ENCODE measurements at places on chromosomes 2 and 18.

DNA sequence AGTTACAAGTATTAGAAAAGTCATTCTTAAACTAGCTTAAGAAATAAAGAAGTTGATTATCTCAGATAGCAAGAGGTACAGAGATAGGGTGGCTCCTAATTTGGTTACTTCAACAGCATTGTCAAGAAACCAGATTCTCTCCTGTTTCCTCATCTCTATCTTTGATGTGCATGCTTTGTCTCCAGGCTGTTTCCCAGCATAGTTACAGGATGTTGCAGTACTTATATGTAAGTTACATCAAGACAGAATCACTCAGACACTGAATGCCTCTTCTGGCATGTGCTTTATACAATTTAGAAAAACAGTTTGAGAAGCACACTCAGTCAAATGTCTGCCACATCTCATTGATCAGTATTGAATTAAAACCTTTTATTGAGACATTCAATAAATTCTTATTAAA lies 189.5 kb upstream of the UBE2E3 start:
- DNase-seq = no peak

GRCh38 chr2:196233021-196233804 lies 61.8 kb upstream of the STK17B start:
- no peak for DNase-seq

- DNase-seq = no peak
Measured at GRCh38 chr18:57965246-57965645, 78.8 kb upstream of the NEDD4L start.

DNA sequence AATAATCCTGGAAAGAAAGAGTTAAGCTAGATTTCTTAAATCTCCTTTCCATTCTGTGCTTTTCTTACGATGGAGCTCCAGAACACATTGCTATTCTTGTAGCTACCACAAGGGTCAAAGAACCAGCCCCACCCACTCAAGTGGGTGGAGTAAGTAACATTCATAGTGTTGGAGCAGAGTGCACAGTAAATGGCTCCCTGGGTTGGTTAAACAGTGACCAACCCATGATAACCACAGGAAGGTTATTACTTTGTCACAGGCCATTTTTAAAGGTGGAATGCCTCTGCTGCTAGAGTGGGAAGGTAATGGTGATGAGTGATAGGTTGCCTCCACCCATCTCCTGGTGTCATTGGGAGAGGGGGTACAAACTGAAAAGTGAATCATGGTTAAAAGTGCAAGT lies 13.9 kb downstream of the ARPC2 start:
- no peak for DNase-seq

GRCh38 chr2:101644842-101645383 lies 52.6 kb upstream of the MAP4K4 start:
- DNase-seq = no peak

GRCh38 chr2:163252199-163252598 lies 413.6 kb upstream of the KCNH7 start:
- no peak for DNase-seq

GRCh38 chr2:130912471-130912870 lies 75.8 kb downstream of the ARHGEF4 start:
- no peak for DNase-seq

GRCh38 chr2:112977559-112978056 lies at the start of gene IL36G:
IL36G (plus strand) TSS chr2:112978006; CDS start chr2:112978639, 633 bp downstream.
- no peak for DNase-seq

GRCh38 chr2:151771599-151772358 lies 37.5 kb upstream of the NEB start:
- DNase-seq = peak; percentile 13

GRCh38 chr18:61209801-61210200 lies 123.4 kb upstream of the CDH20 start:
- no peak for DNase-seq

DNA sequence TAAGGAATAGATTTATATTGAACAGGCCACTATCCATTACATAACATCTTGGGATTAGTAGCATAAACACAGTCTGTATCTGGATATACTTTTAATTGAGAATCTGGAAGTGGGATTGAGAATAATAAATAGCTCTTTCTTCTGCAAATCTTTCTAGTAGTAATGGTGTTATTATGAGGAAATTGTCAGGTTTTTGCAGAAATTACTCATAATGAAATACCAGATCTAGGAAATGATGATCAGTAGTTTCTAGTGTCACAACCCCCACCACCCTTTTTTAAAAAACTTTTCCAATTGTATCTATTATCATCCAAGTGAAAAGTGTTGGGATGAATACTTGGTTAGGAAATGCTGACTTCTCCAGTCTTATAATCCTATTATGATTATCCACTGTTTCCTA lies 18.7 kb downstream of the NBEAL1 start:
- DNase-seq = no peak

- no peak for DNase-seq
Measured at GRCh38 chr2:227368574-227368973, 10.5 kb downstream of the TM4SF20 start.

DNA sequence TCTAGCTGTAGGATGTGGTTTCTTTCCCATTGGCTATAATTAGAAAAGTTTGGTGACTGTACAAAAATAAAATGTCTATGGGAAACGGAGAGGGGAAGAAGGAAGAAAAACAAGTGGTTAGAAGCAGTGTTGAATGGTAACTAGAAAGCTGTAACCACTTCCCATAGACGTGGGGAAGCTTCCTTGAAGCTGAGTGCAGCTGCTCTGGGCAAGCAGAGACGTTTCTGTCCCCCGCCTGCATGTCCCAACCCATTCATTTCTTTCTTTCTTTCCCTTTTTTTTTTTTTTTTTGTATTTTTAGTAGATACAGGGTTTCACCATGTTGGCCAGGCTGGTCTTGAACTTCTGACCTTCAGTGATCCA lies 367.8 kb upstream of the HS6ST1 start:
- DNase-seq = peak; percentile 47

DNA sequence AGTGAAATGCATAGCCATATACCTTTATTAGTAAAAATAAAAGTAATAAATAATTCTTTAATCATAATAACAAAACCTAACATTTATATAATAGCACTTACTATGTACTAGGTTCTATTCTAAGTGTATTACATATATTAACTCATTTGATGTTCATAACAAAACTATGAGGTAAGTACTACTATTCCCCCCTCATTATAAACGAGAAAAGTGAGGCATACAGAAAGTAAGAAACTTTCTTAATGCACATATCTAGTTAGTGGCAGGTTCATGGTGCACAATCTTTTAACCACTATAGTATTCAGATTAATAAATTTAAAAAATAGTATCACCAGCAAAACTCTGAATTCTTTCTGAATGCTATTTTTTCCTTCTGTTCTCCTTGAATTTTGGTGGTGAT lies 27.5 kb downstream of the TRPM8 start:
- no peak for DNase-seq

- no peak for DNase-seq
Measured at GRCh38 chr18:73511771-73512503, 635.7 kb downstream of the FBXO15 start.

GRCh38 chr2:231627384-231628120 lies 34.9 kb downstream of the TEX44 start:
- DNase-seq = no peak

- DNase-seq = no peak
Measured at GRCh38 chr2:241671457-241672240, 15.0 kb downstream of the DTYMK start.

DNA sequence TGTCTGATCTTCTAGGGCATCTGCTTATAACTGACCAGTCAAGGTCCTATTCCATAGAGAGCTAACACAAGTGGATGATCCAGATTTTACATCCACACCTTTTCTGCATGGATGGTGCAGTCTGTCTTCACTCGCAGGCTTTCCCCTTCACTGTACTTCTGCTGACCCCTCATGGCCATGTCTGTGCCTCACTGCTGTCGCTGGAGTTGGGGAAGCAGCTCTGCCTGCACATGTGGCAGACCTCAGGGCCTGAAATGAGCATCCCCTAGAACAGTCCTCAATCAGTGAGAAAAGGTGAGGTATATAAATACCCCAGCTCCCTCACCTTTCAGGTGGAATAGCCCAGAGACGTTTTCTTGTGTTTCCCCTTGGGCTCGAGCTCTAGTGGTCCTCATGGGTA lies 233.8 kb downstream of the ANKRD36B start:
- DNase-seq = no peak

- DNase-seq = no peak
Measured at GRCh38 chr2:80080957-80081356, 223.6 kb downstream of the LRRTM1 start.

- DNase-seq = no peak
Measured at GRCh38 chr2:218927422-218927821, 32.0 kb upstream of the CDK5R2 start.

- DNase-seq = no peak
Measured at GRCh38 chr2:38907743-38908562, 18.3 kb downstream of the ARHGEF33 start.

DNA sequence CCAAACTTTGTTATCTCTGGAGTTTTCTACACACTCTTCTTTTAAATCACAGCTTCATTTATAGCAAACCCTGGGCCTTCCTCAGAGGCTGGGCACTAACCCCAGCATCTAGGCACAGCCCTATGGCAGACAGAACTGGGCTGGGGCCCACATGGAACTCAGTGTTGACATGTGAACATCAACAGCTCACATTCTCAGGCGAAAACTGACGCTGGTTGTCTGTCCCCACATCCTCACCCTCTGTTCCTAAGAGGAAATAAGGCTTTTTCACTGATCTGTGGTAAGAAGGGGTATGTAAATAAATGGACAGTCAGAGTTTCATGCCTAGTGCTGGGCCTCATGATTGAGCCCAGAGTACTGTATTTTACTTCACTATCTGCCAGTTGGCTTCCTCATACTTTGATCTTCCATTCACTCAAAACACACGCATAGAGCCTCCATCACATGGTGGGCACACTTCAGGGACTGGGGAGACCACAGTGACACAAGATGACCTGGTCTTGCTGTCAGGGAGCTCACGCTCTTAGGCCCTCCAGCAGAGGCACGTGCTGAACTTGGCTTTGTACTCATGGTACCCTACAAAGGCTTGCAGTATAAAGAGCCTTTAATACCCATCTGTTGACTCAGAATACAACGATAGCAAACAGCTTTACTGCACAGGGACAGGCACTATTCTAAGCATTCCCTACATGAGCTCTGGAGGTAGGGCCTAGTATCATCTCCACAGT lies 43.0 kb downstream of the EFEMP1 start:
- DNase-seq = no peak
